ENCODE measurements at places on chromosomes 5 and 9.

DNA sequence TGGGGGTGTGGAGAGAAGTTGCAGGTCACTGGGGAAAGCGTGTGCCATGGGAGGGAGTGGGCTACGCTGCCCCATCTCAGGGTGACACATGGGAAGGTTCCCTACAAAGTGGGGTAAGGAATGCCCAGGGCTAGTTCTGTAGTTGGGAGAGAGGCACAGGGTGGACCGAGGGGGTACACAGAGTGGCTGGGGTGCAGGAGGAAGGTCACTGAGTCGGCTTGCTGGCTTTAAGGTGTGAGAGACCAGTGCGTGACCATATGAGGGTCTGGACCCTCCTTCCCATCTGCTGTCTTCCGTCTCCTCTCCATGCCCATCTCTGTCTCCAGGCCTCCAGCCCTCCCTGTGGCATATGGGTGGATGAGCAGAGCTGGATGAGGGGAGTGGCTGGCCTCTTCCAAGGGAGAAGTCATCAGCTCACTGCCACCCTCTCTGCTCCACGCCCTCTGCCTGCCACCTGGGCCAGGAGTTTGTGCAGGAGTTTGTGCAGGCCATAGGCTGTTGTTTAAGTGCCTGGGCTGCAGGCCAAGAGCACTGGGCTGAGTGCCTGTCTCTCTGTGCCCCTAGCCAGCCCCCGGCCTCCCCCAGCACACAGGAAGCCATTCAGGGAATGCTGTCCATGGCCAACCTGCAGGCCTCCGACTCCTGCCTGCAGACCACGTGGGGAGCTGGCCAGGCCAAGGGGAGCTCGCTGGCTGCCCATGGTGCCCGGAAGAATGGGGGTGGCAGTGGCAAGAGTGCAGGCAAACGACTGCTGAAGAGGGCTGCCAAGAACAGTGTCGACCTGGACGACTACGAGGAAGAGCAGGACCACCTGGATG lies 96.8 kb downstream of the PHF2 start:
- DNase-seq = no peak

- no peak for DNase-seq
These were observed 26.4 kb downstream of the ARHGEF28 start for GRCh38 chr5:73652391-73652790.

DNA sequence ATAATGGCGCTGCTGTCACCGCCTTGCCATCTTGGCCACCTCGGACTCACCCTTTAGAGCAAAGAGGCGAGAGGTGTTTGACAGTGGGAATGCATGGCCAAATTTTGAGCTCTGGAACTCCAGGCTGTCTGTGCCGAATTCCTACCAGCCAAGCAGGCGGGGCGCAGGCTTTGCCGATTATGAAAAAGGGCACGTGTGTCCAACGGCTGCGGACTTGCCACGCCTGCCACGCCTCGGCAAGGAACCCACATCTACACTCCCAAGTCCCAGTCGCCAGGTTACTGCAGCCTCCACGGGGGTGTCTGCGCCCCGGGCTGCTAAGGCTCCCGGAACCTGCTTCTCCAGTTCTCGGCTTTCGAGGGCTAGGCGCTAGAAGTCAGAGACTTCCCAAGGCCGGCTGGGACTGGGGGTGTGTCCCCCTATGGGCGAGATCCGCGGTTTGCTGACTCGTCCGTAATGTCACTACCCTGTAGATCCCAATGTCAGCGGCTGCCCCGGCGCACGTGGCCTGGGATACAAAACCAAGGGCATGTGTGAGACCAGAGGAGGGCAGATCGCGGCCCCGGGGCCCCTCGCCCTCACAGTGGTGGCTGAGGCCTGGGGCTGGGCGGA lies 2.8 kb downstream of the NPR3 start:
- DNase-seq = no peak

DNA sequence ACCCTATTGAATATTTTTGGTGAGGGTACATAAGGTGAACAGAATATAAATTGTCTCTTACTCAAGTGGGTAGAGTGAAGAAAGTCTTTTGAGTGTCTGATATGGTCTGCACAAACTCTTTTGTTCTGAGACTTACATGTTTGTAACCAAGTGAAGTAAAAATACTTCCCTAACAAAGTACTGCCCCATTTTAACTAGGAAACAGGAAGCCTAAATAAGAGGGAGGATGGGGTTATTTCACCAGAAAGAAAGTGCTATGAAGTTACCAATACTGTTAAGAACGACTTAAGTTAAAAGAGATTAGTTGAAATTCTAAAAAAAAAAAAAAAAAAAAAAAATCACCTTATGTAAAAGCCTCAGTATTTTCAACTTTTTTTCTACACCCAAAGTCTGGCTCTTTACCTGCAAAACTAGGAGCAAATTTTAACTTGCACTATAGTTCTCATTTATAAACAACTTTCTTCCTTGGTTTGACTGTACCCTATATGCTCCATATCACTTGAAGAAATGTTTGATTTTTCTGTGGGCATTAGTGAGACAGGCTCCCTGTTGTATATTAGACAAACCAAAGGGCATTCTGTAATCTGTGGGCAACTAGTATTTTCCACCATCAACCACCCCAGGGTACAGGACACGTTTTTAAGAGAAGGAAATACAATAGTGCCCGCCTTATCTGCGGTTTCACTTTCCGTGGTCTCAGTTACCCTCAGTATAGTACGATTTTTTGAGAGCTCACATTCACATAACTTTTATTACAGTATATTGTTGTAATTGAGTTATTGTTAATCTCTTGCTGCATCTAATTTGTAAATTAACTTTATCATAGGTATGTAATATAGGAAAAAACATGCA lies 127.7 kb downstream of the NR3C1 start:
- DNase-seq = no peak

DNA sequence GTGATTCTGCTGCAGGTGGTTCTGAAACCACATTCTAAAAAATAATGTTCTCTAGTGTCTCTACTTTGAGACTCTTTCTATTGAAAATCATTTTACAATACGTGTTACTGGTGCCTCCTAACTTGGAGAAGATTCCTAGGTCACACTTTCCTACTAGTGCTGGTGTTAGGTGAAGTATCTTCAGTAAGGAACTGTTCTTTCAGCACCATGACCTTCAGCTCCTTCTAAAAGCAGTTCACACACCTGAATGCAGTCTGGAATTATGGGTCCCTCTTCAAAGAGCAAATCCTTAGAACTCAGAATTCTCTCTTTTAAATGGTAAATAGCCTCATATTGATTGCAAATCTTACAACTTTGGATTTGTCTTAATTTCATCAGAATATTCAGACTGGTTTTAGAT lies 10.6 kb upstream of the DPYSL3 start:
- DNase-seq = no peak

DNA sequence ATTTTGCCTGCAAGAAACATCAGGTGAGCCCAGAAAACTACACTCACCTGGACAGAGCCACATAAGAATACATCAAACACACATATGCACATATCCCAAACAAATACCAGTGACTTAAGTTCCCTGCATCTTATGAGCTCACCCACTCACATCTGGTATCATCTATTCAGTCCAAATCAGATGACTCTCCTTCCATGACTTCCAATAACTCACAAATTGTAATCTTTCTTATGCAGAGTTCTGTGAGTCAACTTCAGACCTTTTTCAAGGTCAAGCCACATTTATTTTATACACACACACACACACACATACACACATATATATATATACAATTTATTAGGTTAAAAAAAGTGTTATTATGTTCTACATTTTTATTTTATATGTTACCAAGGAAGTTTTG lies 1711.9 kb upstream of the CDH9 start:
- peak; percentile 59 for DNase-seq

DNA sequence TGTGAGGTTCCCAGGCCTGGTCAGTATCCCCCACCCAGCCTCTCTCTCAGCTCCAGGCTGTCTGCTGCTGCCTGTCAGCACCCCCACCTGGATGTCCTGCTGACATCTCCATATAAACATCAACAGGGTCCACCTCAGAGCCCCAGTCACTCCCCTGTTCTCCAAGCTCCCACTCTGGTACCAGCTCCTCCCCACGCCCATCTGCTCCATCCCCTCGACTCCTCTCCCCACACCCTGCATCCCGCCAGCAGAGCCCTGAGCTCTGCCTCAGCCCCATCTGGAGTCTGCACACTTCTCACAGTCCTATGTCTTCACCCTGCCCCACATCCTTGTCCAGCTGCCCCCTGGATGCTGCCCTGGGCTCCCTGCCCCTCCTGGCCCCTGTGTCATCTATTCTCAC lies 67.7 kb upstream of the LRRTM2 start:
- DNase-seq = no peak

All from fibroblast of skin of left quadriceps (primary cell).